ENCODE measurements at places on chromosomes 7 and 10.

GRCh38 chr7:29920491-29920890, 69.1 kb downstream of the SCRN1 start:
- no peak for DNase-seq

GRCh38 chr7:10521306-10521705, 452.4 kb upstream of the PHF14 start:
- no peak for DNase-seq

DNA sequence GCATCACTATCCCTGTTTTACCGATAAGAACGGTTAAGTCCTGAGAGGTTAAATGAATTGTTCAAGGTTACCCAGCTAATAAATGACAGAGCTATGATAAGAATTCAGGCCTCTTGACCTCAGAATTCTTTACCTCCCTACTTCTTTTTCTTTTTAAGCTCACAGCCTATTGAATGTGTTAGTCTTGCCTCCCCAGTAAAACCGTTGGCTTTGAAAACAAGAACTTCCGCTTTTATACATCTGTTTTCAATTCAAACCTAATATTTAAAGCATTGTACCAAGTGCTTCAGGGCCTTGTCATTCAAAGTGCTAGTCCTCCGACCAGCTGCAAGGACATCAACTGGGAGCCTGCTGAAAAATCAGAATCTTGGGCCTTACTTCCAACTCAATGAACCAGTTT, 15.6 kb downstream of the SEC31B start:
- DNase-seq, result no peak

DNA sequence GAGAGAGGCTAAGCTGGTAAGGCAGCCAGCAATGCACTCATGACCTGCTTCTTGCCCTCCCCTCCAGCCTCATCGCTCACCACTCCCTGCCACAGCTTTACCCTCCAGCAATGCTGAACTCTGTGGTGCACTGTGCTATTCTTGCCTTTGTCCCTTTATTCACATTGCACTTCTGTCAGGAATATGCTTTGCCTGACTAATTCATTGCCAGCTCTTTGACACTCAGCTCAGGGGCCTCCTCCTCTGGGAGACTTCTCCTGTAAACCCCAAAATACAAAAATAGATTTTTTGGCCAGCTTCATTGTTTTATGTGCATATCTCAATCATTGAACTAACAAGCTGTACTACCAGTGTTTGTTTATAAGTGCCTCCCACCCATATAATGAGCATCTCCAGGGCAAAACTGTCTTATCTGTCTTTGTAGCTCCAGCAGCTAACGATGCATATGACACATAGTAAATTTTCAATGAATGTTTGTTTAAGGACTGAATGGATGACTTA, 8.2 kb downstream of the CNNM1 start:
- no peak for DNase-seq

DNA sequence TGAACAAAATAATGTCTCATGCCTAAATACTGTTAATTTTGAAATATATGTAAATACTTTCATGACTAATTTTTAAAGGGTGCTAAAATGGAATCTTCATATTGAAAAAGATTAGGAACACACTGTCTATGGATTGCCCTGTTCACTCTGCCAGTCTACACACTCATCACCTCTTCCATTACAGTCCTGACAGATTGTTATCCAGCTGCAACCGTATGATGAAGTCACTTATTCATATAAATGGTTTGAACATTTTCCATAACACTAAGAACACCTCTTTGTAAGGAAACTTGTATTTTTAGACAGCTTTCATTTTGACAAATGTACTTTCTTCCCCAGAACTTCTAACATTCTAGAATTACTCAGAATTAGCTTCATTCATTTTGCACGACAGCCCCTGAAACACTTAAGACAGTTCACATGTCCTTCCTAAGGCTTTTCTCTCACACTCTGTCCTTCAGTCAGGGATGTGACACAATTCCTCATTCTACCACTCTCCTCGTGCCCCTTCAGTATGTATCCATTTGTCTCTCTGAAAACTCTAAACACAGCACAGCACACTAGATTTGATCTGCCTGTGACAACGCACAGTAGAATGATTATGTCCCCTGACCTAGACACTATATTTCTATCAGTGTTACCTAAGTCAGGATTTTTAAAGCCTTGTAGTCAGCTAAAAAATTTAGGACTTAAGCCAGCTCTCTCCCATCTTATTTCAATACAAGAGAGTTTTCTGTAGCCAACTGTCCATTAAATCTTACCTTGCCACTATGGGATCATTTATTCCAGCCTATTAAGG, 71.9 kb downstream of the ORC5 start:
- no peak for DNase-seq

- no peak for DNase-seq
Observed at GRCh38 chr10:57188846-57189245, 827.8 kb upstream of the ZWINT start.

- no peak for DNase-seq
Observed at GRCh38 chr7:150903606-150904005, 51.3 kb downstream of the AOC1 start.

DNA sequence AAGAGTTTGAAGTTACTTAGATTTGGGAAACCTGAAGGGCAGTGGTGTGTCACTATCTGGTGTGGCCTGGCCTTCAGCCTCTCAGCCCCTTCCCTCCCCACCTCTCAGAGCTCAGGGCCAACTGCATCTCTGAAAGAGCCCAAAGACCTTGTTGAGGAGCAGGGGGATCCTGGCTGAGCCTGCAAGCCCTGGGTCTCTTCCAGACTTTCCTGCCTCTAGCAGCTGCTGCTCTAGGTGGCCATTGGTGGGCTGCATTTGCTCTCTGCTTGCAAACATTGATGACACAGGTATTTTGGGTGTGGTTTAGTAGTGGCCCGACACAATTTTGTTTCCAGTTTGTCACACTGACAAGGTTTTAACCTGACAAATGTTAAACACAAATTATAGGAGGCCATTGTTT, 3.1 kb upstream of the UPP1 start:
- DNase-seq, result no peak

- no peak for DNase-seq
Observed at GRCh38 chr10:70586348-70586930, 16.1 kb downstream of the PRF1 start.

DNA sequence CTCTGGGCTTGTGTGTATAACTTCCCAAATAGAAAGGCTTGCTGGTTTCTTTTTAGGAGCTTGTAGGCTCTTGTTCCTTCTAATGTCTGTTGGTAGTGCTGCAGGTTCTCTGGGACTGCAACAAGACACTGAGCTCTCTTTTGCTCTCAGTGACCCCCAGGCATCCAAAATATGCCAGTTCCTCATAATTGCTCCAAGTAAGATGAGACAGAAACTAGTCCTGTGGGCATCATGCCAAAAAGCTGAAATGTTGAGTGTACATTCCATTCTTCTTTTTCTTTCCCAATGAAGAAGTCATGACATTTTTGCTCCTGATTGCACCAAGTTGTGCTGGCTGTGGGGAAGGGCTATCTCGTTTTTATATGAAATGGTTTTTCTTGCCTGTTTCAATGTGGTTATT, 7.1 kb upstream of the BTBD16 start:
- DNase-seq, result no peak

GRCh38 chr10:104546756-104547155, 94.3 kb upstream of the SORCS3 start:
- DNase-seq, result no peak

DNA sequence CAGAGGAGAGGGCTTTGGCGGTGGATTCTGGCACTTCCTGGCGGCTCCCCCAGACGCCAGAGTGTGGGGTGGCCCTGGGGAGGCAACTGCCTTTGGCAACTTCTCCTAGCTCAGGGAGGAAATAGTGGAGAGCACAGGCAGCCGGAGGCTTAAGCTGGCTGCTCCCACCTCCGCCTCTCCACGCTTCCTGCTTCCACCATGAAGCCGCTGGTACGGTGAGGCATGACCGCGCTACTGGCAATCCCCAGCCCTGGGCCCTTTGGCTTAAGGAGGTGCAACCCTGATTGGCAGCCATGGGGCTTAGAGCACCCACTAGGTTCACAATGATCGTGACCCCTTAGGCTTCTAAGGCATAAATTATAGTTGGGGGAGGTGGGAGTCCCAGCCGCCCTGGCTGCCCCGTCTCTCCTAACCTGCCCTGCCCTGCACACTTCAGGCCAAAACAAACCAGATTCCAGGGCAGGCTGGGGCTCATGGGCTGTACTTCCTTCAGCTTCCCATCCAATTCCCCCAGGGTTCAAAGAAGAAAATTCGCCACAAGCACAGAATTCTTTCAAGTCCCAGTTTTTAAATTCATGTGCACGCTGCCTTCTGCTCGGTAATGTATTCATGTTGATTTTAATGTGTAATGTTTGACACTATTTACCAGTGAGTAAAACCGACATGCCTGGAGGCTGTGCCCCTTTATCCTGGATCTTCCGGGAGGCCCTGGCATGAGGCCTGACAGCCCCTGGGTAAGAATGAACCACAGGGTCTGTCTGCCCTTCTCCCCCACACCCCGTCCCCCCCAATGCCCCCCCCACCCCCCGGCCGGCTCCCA, 90.7 kb upstream of the LRRC4 start:
- no peak for DNase-seq

DNA sequence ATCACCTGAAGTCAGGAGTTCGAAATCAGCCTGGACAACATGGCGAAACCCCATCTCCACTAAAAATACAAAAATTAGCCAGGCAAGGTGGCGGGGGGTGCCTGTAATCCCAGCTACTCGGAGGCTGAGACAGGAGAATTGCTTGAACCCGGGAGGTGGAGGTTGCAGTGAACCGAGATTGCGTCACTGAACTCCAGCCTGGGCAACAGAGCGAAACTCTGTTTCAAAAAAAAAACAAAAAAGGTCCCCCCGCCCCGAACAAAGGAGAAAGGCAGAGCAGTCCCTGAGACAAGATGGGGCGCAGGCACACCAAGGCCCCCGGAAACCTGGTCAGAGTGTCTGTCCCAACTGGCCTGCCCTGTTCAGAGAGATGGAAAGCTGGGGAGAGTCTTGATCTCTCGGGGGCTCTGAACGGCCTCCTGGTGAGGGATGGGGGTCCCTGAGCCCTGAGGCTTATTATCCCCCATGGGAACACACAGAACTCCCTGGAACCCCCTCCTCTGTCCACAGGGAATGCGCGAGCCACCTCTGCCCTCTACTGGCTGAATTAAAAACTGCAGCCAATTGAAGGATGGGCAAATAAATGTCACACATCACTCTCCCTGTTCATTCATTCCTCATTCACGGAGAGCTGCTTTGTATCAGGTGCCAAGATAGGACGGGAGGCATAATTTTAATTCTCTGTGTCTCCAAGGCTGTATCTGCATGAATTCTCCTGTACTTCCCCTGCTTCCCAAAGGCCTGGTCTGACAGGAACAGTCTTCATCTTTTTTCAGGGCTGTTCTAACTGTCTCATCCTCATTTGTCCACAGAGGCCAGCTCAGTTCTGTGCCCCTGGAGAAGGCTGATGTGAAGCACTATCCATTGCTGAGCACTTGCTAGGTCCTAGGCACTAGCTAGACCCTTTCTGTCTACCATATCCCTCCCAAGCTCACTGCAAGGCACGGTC, 28.9 kb downstream of the MAT1A start:
- DNase-seq, result peak; percentile 27

DNA sequence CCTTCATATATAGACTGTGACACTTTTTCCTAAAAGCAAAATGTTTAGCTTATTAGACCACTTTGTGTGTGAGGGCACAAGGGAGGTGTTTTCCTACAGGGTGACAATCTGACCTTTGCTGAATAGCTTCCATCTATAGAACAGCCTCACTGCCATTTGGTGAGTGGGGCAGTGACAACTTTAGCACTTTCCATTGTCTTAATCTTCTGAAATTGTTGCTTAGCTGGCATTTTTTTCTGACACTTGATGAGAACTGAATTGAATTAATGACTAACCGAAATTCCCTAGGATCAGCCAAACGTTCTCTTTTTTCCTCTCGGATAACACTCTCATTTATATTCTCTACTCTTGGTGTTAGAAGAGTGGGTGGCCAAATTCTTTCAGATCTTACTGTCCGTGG, 30.2 kb downstream of the KDM7A start:
- no peak for DNase-seq

GRCh38 chr10:50271564-50272250, 20.4 kb upstream of the ASAH2 start:
- no peak for DNase-seq

DNA sequence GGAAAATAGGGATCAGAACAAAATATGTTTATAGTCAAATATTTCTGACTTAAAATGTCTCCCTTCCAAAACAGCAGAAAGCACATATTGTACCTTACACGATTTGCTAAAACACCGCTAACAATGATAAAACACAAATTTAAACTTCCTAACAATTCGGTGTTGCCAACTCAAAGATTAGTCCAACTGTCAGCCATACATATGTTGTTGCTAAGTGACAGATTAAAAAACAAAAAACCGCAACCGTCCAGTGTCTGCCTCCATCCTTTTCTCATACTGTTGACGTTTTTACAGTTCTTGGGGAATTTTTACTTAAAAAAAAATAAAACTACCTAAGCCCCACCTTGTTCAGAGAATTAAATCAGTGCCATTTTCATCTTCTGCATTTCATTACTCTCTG, 118.0 kb downstream of the RAB11FIP2 start:
- no peak for DNase-seq

GRCh38 chr7:132275416-132276233, 300.6 kb downstream of the PLXNA4 start:
- DNase-seq, result no peak

All from CD4-positive, alpha-beta T cell treated with Interleukin-6 at 100 ng/mL for 8 hours (primary cell).